ENCODE measurements at places on chromosomes 13 and 19.

- H3K4me3 ChIP-seq, result no peak overlapping the region
- no peaks in the 10 kb centered on the region for H3K27me3 ChIP-seq
- no peak for DNase-seq
- no peak overlapping the region for H3K27ac ChIP-seq
Measured at GRCh38 chr19:55034751-55035150, 3.3 kb downstream of the GP6 start.

GRCh38 chr13:40274103-40274502 lies 392.3 kb downstream of the FOXO1 start:
- H3K4me3 ChIP-seq, result no peak overlapping the region
- H3K27me3 ChIP-seq, result no peaks in the 10 kb centered on the region
- H3K27ac ChIP-seq, result no peak overlapping the region

- no peak for DNase-seq
- no peaks in the 10 kb centered on the region for H3K36me3 ChIP-seq
- no peaks in the 10 kb centered on the region for H3K4me1 ChIP-seq
- H3K27ac ChIP-seq, result no peak overlapping the region
- H3K27me3 ChIP-seq, result peaks cover 54% of the 10 kb centered on the region
Measured at GRCh38 chr13:52850072-52850395, 1.6 kb upstream of the PCDH8 start.

DNA sequence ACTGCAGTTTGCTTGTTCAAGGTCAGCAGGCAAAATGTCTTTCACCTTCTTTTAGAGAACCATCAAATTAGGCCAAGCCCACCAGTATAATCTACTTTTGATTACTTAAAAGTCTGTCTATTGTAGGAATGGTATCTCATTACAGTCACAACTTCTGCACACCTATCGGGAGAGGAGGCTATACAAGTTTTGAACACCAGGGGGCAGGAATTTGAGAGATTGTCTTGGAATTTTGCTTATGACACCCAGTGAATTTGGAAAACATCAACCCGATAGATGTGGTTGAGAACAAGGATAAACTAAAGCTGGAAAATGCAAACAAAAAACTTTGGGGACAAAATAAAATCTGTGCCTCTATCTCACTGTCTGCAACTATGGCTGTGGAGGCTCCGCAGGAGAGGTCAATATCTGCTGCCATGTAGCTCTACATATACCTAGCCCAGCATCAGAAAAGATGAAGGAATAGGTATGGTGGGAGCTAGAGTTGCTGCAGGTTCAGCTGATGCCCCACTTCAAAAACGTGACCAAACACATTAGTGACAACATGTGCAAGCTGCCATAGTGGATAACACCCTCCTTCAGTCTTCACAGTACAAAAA lies 1299.2 kb upstream of the SPRY2 start:
- no peaks in the 10 kb centered on the region for H3K36me3 ChIP-seq
- H3K27me3 ChIP-seq, result no peaks in the 10 kb centered on the region
- DNase-seq, result no peak
- H3K4me1 ChIP-seq, result no peaks in the 10 kb centered on the region
- H3K4me3 ChIP-seq, result no peak overlapping the region
- no peak overlapping the region for H3K27ac ChIP-seq

DNA sequence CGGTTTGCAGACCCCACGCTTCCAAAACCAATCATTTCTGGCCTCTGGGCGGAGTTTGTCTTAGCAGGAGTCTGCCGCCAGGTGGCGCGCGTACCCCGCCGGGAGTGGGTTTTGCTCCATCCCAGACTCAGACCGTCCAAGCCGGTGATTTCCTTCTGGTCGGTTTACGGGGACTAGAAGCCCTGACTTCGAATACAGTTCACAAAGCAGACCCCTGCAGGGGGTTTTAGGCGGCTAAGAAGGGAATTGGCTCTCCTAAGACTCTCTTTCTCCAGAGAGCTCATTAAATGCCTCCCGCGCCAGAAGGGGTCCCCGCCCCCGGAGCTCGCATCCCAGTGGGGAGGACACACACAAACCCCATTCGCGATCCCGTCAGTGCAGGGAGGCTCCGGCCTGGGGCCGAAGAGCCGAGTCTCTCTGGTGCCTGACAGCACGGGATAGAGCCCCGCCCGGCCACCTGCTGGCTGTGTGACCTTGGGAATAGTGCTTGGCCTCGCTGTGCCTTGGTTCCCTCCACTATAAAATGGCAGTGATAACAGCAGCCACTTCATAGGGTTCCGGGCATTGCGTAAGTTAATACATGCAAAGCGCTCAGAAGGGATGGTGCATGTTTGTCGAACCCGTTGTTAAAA lies 8.6 kb upstream of the NUP62 start:
- no peaks in the 10 kb centered on the region for H3K36me3 ChIP-seq
- H3K27ac ChIP-seq, result no peak overlapping the region
- no peaks in the 10 kb centered on the region for H3K27me3 ChIP-seq
- DNase-seq, result peak; percentile 72

DNA sequence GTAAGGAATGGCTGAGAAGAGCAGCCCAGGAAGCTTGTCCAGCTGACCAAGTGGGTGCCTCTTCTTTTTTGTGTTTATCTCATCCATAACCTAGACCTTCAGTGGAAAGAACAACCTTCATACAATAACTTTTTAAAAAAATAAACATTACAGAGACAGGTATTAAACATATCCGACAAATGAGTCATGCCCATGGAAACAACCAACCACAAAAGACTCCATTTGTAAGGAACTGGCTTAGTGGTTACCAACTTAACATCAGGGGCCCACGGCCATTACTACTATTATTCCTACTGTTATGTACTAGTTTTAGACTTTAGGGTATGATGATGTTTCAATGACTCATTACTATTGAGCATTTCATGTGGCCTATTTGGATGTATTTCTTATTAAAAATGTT lies 191.7 kb upstream of the SERP2 start:
- no peaks in the 10 kb centered on the region for H3K27me3 ChIP-seq
- no peak for DNase-seq
- no peaks in the 10 kb centered on the region for H3K36me3 ChIP-seq
- H3K4me1 ChIP-seq, result no peaks in the 10 kb centered on the region

DNA sequence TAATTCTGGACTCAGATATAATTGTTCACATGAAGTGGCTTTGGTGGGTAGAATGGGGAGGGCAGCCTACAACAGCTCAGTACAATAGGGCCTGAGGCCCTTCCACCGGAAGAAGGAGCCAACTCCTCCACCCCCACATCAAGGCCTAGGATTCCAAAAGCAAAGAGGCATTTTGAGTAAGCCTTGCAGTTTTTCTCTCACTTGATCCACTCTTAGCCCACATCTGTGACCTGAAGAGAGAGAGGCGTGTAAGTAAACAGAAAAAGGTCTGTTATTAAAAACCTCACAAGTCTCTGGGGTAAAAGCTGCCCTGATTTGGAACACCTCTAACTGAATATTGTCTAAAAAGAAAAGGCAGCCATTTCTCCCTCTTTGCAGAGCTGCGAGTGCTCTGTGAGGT lies 214.1 kb upstream of the KL start:
- no peak for DNase-seq
- no peak overlapping the region for H3K4me3 ChIP-seq
- H3K27me3 ChIP-seq, result no peaks in the 10 kb centered on the region
- no peaks in the 10 kb centered on the region for H3K4me1 ChIP-seq
- H3K27ac ChIP-seq, result no peak overlapping the region
- H3K36me3 ChIP-seq, result no peaks in the 10 kb centered on the region
